ENCODE measurements at places on chromosomes 3 and 15.

- DNase-seq, result no peak
Measured at GRCh38 chr3:146969356-146969755, 364.2 kb upstream of the PLSCR5 start.

- DNase-seq, result no peak
Measured at GRCh38 chr3:1380926-1381646, 288.3 kb downstream of the CNTN6 start.

DNA sequence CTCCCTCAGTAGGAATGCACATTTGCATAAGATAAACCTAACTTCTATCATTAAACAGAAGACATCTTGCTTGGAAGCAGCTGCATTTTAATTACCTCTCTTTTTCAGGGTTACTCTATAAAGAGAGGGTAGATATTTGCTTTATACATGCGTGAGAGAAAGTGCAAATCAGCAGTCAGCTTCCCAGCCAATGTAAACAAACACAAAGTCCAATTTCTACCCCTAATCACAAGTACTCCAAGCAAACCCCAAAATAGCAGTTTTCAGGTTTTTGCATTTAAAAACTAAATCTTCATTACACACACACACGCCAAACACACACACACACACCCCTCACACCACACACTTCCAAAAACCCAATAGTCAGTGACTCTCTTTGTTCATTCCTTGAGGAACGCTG lies 303.9 kb upstream of the ALCAM start:
- no peak for DNase-seq

GRCh38 chr3:102980355-102980696 lies 545.5 kb downstream of the ZPLD1 start:
- no peak for DNase-seq

GRCh38 chr3:61669203-61669602 lies 107.8 kb downstream of the PTPRG start:
- no peak for DNase-seq

GRCh38 chr3:17535274-17535673 lies 207.2 kb downstream of the TBC1D5 start:
- DNase-seq, result no peak

- DNase-seq, result peak; percentile 45
Measured at GRCh38 chr3:32143849-32144757, 37.7 kb downstream of the GPD1L start.

- no peak for DNase-seq
Measured at GRCh38 chr3:71299160-71299559, 284.4 kb downstream of the FOXP1 start.

DNA sequence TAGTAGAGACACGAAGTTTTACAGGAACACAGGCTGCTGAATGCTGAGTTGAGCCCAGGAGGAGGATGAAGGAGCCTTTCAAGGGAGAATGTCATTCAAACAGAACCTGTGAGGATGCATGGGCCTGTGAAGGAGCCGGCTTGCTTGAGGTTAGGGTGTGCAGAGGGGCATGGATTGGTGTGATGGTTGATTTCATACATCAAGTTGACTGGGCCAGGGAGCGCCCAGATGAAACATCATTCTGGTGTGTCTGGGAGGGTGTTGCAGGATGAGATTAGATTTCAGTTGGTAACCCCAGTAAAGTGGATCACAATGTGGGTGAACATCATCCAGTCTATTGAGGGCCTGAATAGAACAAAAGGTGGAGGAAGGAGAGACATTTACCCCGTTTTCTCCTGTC lies 243.6 kb downstream of the EDEM1 start:
- DNase-seq, result no peak

DNA sequence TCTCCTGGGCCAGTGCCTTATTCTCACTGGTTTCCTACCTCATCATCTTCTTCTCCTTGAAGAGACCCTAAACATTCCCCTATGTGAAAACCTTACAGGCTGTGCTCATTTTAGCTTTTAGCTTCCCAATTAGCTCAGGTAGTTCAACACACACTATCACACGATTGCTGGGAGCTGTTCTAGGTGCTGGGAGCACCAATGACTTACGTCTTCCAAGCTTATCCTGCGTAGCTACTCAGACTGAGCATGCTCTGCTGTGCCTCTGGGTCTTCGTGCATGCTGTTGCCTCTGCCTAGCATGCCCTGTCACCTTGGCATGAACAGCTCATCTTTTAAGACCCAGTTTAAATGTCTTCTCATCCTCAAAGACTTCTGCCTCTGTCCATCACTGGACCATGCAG lies 55.7 kb upstream of the APEH start:
- DNase-seq, result no peak

- no peak for DNase-seq
Measured at GRCh38 chr15:72042865-72043264, 75.1 kb downstream of the MYO9A start.

DNA sequence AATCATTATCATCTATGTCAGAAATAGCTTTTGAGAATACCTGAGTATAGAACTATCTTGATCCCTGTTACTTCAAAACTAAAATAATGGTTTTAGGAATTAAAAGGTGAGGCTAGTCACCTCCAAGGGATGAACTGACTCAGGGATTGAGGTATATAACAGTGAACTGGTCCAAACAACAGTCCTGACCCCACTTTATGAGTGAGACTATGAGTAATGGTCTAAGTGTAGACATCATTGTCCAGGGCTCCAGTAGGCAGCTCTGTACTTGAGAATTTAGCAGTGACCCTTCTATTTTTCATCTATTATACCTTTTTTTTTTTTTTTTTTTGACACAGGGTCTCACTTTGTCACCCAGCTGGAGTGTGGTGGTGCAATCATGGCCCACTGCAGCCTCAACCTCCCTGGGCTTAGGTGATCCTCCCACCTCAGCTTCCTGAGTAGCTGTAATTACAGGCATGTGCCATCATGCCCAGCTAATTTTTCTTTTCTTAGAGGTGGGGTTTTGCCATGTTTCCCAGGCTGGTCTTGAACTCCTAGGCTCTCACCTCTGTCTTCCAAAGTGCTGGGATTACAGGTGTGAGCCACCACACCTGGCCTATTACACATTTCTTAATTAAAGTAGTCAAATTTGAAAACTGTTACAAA lies 36.3 kb downstream of the MLH1 start:
- no peak for DNase-seq

GRCh38 chr3:160210341-160210740 lies 14.9 kb upstream of the C3orf80 start:
- no peak for DNase-seq

DNA sequence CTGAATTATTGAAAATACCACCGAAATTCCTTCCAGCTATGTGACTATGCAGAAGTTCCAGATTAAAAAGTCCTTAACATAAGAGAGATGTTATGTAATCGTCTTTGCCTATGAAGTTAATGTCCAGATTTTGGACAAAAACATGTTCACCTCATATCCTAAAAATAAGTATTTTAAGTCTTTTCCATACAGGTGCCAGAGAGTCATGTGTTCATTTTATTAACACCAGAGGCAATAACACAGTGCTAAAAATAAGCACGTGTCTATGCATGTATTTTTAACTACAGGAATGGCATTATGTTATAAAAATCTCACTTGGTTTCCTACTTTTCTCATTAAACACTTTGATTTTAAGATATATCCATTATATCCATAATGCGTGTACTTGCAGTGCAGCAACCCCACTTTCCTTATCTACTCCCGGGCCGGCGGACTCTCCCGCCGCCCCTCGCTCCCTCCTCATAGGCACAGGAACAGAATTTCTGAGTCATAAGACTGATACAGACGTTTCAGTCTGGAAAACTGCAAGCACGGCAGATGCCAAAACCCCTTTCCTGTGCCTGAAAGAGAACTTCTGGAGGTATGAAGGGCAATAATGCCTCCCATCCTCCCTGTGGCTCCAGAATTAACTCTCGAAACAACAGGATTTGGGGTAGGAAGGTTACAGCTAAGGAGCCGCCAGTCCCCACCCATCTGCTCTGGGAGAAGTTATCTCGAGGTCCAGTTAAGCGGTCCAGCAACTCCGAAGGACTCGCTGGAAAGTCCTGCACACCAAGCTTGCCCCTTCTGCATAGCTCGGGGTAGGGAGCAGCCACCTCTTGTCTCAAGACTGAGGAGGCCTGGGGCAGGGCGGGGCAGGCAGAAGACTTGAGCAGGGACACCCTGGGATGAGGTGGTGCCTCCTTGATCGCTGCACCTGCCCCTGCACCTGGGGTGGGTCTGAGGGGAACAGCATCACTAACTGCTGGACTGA lies 22.3 kb upstream of the PSTPIP1 start:
- DNase-seq, result no peak

DNA sequence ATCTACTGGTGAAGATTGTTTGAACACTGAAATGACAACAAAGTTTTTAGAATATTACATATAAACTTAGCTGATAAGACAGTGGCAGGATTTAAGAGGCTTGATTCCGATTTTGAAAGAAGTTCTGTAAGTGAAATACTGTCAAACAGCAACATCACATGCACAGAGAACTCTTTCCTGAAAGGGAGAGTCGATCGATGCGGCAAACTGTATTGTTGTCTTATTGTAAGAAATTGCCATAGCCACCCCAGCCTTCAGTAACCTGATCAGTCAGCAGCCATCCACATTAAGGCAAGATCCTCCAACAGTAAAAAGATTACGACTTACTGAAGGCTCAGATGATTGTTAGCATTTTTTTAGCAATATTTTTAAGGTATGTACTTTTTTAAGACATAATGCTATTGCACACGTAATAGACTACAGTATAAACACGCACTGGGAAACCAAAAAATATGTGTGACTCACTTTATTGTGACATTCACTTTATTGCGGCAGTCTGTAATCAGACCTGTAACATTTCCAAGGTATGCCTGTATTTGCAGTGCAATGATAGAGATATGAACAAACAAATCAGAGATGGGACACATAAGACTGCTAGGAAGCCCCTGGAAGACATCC lies 225.6 kb upstream of the UBE2E1 start:
- no peak for DNase-seq

GRCh38 chr15:85412956-85413854 lies 32.8 kb downstream of the AKAP13 start:
- DNase-seq, result peak; percentile 65

Data from effector CD4-positive, alpha-beta T cell (primary cell).